M059J (cell line): ENCODE measurements at places on chromosomes 1 and 21. TPM values are rescaled to one million over a fixed set of nuclear protein-coding genes. Genes with fewer than 3 reads are reported as not detected.

GRCh38 chr1:91706140-91706957 lies 179.6 kb downstream of the TGFBR3 start:
- DNase-seq, result no peak

KIAA1614 gene
- total RNA-seq, result 1.9 and 2.8 TPM in 2 replicates

- no peak for DNase-seq
Measured at GRCh38 chr1:239792157-239792556, 299.5 kb upstream of the FMN2 start.

GRCh38 chr1:67627906-67628305 lies 57.1 kb upstream of the GADD45A start:
- peak; percentile 26 for DNase-seq

GRCh38 chr21:25518491-25518911 lies 88.8 kb downstream of the MRPL39 start:
- peak; percentile 50 for DNase-seq

PPP1R8 gene
- 37.8 and 52.1 TPM in 2 replicates for total RNA-seq

- no peak for DNase-seq
Measured at GRCh38 chr1:3407021-3407420, 47.4 kb upstream of the ARHGEF16 start.

DNA sequence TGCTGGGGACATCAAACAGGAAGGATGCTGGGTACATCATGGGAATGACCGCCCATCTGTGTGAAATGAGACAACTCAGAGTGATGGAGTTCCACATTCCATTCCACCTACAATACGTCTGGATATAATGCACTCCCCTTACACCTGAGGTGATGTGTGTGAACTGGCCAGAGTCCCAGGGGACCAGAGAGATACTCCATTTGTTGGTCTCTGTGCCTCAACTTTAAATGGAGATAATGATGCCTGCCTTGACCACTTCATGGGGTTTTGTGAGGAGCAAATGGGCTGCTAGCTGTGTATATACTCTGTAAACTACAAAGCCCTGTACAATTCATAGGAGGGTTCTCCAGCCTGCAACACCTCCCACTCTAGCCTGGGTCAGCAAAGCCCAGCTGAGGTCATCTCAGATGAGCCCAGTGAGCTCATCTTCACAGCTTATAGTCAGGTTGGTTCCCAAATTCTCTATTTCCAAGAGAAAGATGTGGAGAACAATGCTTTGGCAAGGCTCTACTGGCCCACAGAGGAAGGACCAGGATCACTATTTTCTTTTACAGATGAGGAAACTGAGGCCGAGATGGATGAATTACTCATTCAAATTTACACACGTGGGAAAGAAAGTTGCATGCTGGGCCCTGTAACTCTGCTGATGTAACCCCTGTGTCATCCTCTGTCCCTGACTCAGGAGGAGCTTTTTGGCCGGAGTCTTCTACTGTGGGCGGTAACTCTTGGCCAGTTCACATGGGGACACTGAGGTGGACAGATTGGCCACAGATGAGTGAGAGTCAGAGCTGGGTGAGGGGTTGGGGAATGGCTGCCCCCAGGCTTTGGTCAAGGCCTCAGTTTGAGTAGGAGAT lies 105.6 kb upstream of the GCLM start:
- no peak for DNase-seq

DNA sequence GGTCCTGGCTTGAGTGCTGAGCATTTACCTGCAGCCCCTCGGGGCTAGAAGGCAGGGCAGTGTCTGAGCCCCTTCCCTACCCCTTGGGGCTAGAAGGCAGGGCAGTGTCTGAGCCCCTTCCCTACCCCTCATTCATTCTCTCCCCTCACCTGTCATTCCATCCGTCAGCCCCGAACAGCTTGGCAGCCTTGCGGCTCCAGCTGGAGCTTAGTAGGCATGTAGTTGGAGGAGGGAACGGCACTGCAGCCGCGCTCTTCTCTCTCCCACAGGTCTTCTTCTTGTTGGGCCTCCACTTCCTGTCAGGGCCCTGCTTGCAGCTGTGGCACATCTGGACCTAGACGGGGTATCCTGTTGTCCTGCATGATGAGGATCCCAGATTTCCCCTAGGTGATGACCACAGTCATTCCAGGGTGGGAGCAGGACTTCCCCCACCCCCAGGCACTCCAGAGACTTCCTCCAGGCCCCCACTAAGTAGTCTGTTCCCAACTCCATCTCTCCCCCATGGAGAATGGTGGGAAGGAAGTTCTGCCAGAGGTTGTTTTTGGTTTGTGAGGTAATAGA lies 22.2 kb downstream of the MAPKAPK2 start:
- no peak for DNase-seq

NPL gene
- total RNA-seq, result 0.86 and 1.1 TPM in 2 replicates

POLR3C gene
- 48.2 and 51.1 TPM in 2 replicates for total RNA-seq

- DNase-seq, result no peak
Measured at GRCh38 chr21:33197496-33197895, 32.2 kb upstream of the IFNAR2 start.

GRCh38 chr1:200247518-200247917 lies 162.3 kb downstream of the ZNF281 start:
- no peak for DNase-seq

- DNase-seq, result no peak
Measured at GRCh38 chr1:109181807-109182163, 31.9 kb upstream of the SARS1 start.

GRCh38 chr1:48200166-48200900 lies 22.2 kb upstream of the SLC5A9 start:
- no peak for DNase-seq

DNA sequence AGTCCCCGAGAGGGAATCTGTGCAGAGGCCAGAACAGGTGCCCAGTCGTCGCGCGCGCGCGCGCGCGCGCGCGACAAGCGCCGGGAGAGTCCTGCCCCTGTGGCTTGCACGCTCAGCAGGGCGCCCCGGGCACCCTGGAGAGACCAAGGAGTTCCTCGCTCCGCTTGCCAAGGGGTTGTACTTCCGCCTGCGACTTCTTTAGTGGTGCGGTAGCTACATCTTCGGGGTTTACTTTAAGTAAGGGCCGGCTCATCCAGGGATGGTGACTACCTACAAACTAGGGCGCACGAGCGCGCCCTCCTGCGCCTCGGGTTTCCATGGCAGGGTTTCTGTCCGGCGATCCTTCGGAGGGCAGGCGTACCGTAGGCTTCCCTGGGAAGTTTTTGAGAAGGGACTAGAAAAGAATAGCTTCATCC lies 1.4 kb downstream of the LHX4 start:
- peak; percentile 73 for DNase-seq

DNA sequence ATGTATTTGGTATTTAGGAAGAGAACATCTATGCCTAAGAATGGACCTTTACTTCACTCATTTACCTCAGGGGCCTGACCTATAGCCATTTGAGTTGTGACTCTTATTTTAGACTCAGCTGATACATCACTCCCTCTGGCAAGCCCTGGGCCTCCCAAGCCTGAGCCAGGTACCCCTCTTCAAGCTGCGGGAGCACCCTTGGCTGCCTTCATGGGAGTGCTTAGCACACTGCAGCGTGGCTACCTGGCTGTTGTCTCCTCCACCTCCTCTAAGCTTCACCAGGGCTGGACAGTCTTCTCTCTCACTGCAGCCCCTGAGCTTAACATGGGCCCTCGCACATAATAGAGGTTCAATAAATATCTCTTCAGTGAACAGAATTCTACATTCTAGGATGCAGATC lies 23.5 kb upstream of the LHX4 start:
- DNase-seq, result no peak

NPHS2 gene
- total RNA-seq, result not detected in 2 replicates

USH2A gene
- total RNA-seq, result not detected in 2 replicates

GRCh38 chr1:106181866-106182265 lies 874.6 kb upstream of the PRMT6 start:
- DNase-seq, result no peak

ADCY10 gene
- 0.15 TPM in 1 of 2 replicates, not detected in the other for total RNA-seq

ACOT11 gene
- total RNA-seq, result 0.64 and 0.66 TPM in 2 replicates

DNA sequence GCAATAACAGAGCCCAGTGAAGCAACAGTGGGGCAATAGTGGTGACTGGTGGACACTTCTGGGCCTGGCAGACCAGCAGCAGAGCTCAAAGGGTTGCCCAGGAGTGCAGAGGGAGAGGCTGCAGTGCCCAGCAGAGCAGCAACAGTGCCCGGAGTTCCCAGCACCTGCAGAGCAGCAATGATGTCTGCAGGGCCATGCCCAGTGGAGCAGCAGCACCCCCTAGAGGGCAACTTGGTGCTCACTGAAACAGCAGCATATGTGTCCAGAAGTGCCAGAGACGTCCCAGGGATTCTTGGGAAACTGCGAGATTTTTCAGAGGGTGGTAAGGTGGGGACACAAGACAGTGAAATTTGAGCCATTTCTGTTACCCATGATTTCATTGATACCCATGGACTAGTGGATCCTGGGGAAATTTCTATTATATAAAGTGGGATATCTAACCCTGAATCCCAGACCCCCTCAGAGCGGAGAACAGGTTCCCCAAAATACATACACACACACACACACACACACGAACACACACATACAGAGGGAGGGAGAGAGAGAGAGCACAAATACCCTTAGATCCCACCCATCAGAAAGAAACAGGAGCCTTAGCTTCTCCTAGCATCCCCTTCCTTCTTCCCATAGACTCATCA lies 156.9 kb upstream of the GJB5 start:
- peak; percentile 69 for DNase-seq

- no peak for DNase-seq
Measured at GRCh38 chr1:116333171-116334014, 39.7 kb upstream of the ATP1A1 start.

DNA sequence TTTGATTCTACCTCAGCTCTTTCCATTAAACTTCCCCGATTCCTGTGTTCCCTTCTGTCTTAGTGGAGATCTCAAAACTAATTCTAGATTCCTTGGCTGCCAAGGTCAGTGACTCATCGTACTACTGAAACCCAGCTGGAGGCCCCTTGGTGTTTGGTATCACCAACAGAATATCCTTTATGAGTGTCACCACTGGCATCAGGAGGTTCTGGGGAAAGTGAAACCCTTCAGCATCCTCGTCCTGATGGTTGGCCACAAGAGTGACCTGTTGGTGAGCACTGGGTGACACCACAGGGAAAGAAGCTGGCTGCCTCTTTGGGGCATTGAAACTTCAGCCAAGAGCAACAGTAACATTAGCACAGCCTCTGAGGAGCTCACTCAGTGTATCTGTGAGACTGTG lies 9.6 kb downstream of the RAB42 start:
- peak; percentile 99 for DNase-seq

SV2A gene
- total RNA-seq, result 13.1 and 20.5 TPM in 2 replicates

DNA sequence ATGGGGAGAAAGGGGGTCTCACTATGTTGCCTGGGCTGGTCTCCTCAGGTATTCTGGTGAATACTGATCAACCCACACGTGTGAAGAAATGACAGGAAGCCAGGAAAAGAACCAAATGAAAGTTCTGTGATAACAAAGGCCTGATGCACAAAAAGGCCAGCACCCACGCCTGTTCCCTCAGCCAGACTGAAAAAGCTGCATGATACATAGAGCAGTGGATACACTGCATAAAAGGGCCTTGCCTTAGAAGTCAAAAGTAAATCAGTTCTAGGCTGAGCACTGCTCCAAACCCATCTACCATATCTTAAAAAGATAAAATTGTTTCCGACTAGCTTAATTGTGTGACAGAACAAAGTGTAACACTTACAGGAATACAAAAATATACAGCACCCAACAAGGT lies 36.9 kb upstream of the PSMG1 start:
- no peak for DNase-seq

DNA sequence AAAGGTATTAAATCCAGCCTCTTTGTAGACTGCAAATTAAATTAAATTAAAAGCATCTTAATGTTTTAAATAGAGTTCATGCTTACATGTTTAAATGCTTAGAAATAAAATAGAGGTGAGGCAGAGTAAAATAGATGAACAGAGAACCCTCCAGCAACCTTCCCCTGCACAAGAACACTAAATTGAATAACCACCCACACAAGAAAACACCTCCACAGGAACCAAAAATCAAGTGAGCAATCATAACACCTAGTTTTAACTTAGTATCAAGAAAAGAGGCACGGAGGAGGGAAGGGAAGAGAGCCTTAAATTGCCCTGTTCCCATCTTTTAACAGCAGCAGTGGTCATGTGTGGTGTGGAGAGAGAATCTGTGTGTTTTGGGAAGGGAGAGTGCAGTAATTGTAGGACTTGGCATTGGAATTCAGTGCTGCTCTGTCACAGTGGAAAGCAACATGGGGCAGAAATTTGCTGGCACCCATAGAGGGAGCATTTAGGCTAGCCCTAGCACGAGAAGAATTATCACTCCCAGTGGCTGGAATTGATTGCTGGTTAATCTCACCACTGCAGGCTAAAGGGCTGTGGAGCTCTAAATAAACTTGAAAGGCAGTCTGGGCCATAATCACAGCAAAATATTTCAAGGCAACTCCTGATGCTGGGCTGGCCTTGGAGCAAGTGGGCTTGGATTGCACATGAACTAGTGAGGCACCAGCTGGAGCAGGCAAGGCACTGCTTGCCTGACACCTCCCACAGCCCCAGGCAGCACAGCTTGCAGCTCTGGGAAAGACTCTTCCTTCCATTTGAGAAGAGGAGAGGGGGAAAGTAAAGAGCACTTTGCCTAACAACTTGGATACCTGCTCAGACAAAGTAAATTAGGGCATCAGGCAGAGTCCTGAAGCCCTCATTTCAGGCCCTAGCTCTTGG lies 1478.8 kb downstream of the NCAM2 start:
- no peak for DNase-seq

LRP8 gene
- total RNA-seq, result 36.0 and 57.4 TPM in 2 replicates

GRCh38 chr21:37686991-37687810 lies 229.1 kb downstream of the KCNJ6 start:
- DNase-seq, result peak; percentile 90

AGT gene
- total RNA-seq, result 0.42 TPM in 1 of 2 replicates, not detected in the other

FAM151A gene
- total RNA-seq, result not detected in 2 replicates

ELF3 gene
- total RNA-seq, result 0.15 and 2.3 TPM in 2 replicates

- DNase-seq, result peak; percentile 24
Measured at GRCh38 chr1:205435578-205436573, 14.0 kb upstream of the LEMD1 start.

- DNase-seq, result no peak
Measured at GRCh38 chr1:169392406-169392805, 24.4 kb downstream of the BLZF1 start.

GRCh38 chr1:150281221-150281757 lies 1.1 kb upstream of the CIART start:
- peak; percentile 77 for DNase-seq

CLIC6 gene
- total RNA-seq, result 0.02 and 0.25 TPM in 2 replicates

CSRP1 gene
- total RNA-seq, result 565 and 854 TPM in 2 replicates

GRCh38 chr1:230206976-230207375 lies 139.9 kb downstream of the GALNT2 start:
- no peak for DNase-seq

- peak; percentile 91 for DNase-seq
Measured at GRCh38 chr1:225449261-225449660, 21.4 kb upstream of the LBR start.

DNA sequence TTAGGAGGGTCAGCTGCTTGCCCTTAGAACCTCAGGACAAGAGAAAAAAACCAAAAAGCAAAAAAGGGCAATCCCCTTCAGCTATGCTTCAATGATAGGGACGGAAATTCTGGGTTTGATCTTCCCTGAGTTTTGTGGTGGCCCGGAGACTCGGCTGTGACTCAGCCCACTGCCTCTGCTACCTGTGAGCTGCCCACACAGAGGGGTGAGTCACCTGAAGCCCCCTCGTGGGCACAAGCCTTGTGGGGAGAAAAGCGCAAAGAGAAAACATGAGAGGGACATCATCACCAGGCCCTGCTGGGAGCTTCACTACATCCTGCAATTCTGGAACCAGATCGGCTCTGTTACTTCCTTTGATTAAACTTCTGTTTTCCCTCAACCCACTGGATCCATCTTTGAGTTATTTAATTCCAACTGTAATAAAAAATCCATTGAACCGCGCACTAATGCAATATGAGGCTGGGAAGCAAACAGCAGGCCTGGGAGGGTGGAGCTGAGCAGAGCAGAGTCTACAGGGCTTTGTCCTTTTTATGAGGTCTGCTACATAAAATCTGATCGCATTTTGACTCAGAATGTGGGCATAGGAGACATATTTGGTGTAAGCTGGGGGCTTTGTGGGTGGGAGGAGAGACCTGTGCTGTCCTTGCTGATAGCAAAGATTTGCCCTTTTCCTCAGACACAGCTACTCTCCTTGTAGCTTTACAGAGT lies 58.7 kb upstream of the STUM start:
- no peak for DNase-seq
